NCI-H446 treated with DMSO at 0.1 percent for 48 hours (cell line): ENCODE measurements at places on chromosomes 5 and 9.
A peak's percentile ranks its signal among the peaks of the same experiment; 100 is the strongest.

- peak; percentile 2 for DNase-seq
These were observed 7.5 kb downstream of the RASGRF2 start for GRCh38 chr5:80967500-80968181.

- no peak for DNase-seq
These were observed 13.5 kb downstream of the C5orf46 start for GRCh38 chr5:147892696-147893296.

DNA sequence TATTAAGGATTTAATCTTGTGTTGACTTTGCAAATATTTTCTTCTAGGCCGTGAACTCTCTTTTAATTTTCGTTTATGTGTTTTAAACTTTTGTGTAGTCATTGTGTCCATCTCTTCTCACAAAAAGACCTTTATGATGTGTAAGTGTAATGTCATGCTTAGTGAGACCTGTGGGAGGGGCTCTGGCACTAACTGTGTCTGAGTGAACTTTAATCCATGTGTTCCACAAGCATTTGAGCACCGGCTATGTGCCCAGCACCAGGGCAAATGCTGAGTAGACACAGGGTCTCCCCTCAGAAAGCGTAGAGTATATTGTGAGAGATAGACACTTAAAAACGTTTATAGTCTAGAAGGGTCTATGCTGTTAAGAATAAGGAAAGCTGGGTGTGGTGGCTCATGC, 272.6 kb upstream of the TUT7 start:
- DNase-seq = no peak

GRCh38 chr5:173243831-173244305, 8.9 kb upstream of the NKX2-5 start:
- DNase-seq = no peak

- no peak for DNase-seq
These were observed 117.5 kb downstream of the ZNF608 start for GRCh38 chr5:124628721-124629596.

GRCh38 chr5:60495644-60496520, 204.1 kb downstream of the DEPDC1B start:
- peak; percentile 90 for DNase-seq

- DNase-seq = no peak
These were observed 10.0 kb downstream of the TCF7 start for GRCh38 chr5:134124289-134125038.

- DNase-seq = no peak
These were observed 10.9 kb downstream of the AQP3 start for GRCh38 chr9:33436445-33436844.

GRCh38 chr5:81121836-81122630, 111.1 kb upstream of the CKMT2 start:
- no peak for DNase-seq

DNA sequence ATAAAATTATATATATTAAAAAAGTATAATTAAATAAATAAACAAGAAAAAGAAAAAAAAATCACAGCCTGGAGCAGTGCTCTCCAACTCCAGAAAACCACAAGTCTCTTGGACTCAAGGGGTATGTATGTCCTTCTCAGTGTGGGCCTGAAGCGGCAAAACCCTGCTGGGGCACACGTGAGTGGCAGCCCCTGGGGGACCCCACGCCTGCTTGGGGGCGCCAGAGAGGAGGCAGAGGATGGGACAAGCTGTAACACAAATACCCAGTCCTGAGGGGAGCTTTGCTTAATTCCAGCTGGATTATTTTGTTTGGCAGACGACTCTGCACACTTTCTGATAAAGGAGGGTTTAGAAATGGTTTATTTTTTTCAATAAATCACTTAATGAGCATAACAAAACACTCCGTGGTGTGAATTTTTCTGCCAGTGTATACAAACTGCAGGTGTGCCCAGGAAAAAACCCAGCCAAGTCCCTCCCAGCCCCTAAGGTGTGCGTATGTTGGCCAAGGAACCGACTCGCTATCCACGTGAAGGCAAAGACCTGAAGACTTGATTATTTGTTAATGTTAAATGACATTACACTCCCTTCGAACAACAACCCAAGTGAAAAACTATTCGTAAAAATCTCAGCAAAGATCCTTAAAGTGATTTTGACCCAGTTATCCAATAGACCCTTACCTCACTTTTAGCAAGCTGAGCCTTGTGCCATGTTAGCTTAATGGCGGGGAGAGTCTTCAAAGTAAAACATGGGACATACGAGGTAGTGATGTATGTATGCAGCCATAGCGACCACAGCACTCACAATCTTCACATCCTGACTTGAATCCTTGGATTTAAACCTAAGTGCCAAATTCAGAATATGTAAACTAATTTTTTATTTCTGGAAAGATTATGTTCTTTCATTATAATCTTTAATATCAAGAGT, 32.9 kb downstream of the ANKH start:
- no peak for DNase-seq

GRCh38 chr5:34848230-34848629, 9.3 kb downstream of the TTC23L start:
- DNase-seq = no peak

- no peak for DNase-seq
These were observed 81.6 kb upstream of the ANKH start for GRCh38 chr5:14953075-14953607.

DNA sequence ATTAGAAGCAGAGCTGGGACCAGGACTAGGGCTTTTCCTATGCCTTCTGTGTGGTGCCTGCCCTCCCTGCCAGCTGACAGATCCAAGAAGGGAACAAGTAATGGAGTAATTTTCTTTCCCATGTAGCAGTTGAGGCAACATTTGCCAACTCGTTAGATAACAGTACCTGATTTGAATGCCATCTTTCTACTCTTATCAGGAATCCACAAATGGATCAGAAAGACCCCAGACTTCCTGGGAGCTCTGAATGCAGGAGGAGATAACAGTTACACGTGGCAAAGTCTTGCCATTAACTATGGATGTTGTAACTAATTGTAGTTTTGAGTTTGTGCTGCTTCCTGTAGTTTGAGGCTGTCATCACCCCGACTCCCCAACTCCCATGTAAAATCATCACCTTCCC, 39.2 kb downstream of the RCL1 start:
- DNase-seq = no peak

GRCh38 chr9:90169490-90169889, 473.1 kb downstream of the DIRAS2 start:
- no peak for DNase-seq

- no peak for DNase-seq
These were observed 322.6 kb upstream of the ACTBL2 start for GRCh38 chr5:57805170-57805569.

- DNase-seq = no peak
These were observed 45.6 kb downstream of the COL15A1 start for GRCh38 chr9:98989036-98990000.

GRCh38 chr9:14277761-14278160, 36.2 kb downstream of the NFIB start:
- DNase-seq = no peak

GRCh38 chr5:16906255-16906654, 29.8 kb downstream of the MYO10 start:
- no peak for DNase-seq

GRCh38 chr5:100913298-100913697, 10.2 kb upstream of the ST8SIA4 start:
- DNase-seq = no peak

- no peak for DNase-seq
These were observed 666 bp downstream of the PPARGC1B start for GRCh38 chr5:149730620-149731331.

DNA sequence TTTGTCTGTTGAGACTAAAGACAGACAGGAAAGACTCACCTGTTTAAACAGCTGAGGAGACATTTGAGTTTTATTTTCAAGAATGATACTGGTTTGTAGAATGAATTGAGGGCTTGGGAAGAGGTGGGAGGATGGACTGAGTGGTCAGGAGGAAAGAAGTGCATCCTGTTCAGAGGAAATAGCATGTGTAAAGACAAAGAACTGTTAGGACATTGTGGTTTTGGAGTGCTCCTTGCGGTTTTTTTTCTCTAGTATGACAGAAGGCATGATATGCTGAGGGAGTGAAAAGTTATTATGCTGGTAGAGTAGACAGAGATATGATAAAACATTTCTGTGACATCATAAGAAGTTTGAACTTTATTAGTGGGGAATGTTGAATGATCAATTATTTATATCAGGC, 270.7 kb upstream of the ELAVL2 start:
- no peak for DNase-seq

GRCh38 chr5:181241393-181241975, 2.2 kb downstream of the RACK1 start:
- DNase-seq = no peak

DNA sequence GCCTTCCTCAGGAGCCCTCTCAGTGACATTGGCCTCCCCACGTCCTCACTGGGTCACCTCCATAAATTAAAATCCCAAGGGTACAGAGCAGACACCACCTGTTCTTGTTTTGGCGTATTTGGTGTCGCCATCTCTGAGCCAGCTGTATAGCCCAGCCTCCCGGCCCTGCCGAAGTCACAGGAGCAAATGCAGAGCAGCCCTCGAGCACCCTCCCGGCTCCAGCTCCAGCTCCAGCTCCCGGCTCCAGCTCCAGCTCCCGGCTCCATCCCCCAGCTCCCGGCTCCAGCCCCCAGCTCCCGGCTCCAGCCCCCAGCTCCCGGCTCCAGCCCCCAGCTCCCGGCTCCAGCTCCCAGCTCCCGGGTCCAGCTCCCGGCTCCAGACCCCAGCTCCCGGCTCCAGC, 74.3 kb downstream of the ZNF354C start:
- DNase-seq = no peak

- no peak for DNase-seq
These were observed 14.4 kb upstream of the HRCT1 start for GRCh38 chr9:35891646-35892045.

DNA sequence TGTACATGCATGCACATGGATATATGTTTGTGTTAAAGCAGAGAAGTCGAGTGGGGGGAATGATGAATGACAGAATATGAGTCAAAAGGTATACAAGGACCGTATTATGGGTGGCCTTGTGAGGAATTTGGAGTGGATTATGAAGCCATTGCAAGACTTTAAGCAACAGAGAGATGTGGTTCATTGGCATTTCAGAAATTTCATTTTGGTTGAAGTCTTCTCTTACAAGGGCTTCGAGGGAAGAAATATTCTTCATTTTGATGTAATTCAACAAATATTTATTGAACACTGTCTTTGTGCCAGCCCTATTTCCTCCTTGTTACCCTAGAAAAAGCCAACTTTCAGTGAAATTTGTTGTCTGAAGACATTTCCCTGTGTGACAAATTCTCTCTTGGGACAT, 83.9 kb upstream of the SLCO6A1 start:
- no peak for DNase-seq

GRCh38 chr9:133606708-133607025, 2.5 kb downstream of the FAM163B start:
- no peak for DNase-seq

GRCh38 chr5:172854451-172854871, 20.4 kb downstream of the ERGIC1 start:
- no peak for DNase-seq

- DNase-seq = no peak
These were observed 20.4 kb upstream of the ITGA1 start for GRCh38 chr5:52767217-52767743.

GRCh38 chr5:67160985-67161384, 35.6 kb downstream of the CD180 start:
- no peak for DNase-seq

- DNase-seq = no peak
These were observed 99.8 kb upstream of the SARDH start for GRCh38 chr9:133837627-133838597.

DNA sequence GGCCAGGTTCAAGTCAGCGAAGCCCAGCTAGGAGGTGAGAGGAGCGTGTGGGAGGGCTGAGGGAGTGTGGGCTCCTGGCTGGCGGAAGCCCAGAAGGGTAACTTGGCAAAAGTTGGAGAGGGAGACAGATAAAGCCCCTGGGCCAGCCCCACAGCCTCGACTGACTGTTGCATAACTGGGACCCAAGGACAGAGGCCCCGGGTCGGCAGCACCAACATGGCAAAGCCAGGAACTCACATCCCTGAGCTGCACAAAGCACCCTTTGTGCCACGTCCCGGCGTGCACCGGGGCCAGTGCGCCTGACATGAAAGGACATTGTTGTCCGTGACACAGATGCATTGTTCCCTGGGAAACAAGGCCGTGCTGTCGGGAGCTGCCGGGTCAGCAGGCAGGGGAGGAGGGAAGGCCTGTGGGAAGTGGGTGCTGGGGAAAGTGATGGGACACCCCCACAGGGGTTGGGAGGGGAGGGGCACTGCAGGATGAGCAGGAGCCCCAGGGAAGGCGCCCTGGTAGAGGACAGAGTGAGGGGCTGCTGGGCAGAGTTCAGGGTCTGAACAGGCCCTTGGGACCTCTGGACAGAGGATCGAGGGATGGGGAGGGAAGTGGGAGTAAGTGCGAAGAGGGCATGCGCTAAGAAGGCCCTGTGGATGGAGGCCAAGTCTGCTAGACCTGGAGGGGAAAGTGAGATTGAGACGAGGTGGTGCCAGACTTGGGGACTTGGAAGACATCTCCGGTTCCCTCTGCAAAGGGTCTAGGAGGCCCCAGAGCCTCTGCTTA, 13.0 kb upstream of the DPM2 start:
- no peak for DNase-seq

DNA sequence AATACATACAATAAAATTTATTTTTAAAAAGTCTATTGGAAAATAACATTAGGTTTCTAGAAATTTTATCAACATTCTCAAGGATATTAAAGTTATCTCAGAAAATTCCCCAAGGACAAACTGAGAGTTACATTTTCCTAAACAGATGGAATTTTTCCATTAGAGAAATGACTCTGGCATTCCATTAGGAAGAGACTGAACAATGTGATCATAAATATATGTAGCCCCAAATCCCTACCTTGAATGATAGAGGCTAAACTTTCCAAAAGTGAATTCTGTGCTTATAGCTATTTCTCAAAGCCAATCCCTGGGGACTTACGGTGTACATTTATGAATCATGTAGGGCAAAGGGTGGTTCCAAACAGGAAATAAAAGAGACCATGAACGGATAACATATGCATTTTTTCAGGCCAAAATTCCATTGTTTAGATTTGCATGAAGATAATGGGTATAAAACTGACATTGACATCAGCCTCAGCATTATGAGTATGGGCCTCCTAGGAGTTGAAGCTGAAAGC, 1181.0 kb upstream of the DMAC1 start:
- DNase-seq = no peak

DNA sequence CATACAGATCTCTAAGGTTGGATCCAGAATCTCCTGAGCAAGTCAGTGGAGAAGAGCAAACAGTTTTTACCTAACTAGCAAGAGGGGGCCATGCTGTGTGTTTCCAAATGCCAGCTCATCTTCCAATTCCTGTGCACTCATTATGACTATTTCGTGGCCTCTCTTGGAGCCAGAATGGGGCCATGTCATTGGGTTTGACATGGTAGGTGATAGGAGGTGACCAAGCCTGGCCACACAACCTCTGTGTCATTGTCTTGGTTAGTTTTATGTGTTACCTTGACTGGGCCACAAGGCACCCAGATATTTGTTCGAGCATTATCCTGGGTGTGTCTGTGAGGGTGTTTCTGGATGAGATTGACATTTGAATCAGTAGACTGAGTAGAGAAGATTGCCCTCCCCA, 206.2 kb downstream of the HSPA4 start:
- no peak for DNase-seq

- no peak for DNase-seq
These were observed 10.5 kb downstream of the IL12B start for GRCh38 chr5:159319832-159320231.

- no peak for DNase-seq
These were observed 720 bp downstream of the NADK2 start for GRCh38 chr5:36240779-36241630.

GRCh38 chr5:2263763-2264162, 381.0 kb upstream of the IRX4 start:
- no peak for DNase-seq

GRCh38 chr9:111743275-111743674, 51.5 kb downstream of the SHOC1 start:
- DNase-seq = no peak
